NCI-H2029 treated with DMSO at 0.1 percent for 48 hours (cell line): ENCODE measurements at places on chromosomes 7 and 10.

DNA sequence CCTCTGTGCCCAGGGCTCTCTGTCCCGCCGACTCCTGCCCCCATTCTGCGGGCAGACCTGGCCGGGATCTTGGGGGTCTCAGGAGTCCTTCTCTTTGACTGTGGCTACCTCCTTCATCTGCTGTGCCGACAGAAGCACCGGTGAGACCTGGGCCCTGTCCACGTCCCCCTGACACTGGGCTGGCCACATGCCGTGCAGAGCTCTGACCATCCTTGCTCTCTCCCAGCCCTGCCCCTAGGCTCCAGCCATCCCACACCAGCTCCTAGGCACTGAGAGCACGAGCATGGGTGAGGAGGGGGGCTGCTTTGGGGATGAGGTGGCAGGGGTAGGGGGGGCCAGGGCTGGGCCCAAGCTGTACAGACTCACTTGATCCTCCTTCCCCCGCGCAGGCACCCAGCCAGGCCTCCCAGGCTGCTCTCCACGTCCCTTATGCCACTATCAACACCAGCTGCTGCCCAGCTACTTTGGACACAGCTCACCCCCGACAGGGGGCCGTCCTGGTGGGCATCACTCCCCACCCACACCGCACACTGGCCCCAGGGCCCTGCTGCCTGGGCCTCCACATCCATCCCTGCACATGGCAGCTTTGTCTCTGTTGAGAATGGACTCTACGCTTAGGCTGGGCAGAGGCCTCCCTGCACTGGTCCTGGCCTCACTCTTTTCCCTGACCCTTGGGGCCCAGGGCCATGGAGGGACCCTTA lies 4.8 kb upstream of the PILRB start:
- DNase-seq: no peak

DNA sequence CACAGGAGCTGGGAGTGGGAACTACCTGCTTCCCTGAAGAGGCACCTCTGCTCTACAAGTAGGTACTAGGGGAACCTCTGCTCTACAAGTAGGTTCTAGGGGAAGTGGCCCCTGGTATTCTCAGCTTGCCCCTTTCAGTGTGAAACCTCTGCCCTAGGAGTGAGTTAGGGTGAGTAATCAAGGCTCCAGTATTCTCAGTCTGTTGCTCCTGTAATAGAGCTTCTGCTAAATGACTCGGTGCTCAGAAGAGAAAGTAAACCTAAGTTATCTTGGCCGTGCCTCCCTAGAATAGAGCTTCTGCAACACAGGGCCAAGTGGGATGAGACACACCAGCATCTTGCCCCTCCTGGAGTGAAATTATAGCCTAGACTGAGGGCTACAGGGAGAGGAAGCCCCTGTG lies 13.4 kb upstream of the RASSF4 start:
- no peak for DNase-seq

DNA sequence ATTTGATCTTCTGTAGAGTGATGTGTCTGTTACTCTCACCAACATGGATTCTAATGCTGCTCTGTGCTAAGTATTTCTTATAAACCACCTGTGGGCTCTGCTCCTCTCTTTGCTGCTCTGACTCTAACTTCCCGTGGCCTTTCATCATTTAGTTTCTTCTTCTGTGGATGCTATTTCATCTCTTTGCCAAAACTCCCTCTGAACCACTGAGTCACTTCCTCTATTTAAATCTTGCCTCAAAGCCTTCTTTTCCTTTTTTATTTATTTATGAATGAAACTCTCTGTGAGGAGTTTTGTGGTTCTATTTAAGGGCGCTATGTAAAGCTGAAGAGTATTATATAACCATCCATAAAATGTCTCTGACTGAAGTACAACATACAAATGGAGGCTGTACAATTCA lies 538.5 kb downstream of the SUGCT start:
- no peak for DNase-seq

DNA sequence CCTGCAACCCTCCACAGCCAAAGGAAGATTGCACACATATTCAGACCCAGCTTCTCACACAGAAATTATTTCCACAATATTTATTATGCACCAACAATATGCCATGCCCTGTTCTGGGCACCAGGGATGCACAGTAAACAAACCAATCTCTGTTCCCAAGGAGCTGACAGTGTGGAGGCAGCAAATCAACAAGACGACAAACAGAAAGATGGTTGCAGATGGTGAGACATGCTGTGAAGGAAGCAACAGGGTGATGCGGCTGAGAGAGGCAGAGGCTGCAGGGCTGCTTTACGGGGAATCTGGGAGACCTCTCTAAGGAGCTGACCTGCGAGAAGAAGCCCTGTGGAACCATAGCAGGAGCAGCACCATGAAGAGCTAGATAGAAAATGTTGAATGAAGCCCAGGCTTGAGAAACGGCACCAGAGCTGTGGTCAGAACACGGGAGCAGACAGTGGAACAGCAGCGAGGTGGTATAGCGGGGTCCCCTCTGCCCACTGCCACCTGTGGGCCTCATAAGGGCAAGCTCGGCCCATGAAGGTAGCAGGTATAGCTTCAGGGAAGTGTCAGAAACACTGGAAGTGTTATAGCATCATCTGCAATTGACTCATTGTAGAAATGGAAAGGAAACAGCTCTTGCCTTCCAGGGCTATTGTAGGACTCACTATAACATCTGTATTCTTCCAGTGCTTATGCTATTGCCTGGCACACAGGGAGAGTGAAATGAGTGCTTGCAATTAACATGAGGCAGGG lies 17.4 kb downstream of the RBP3 start:
- no peak for DNase-seq

- DNase-seq: peak; percentile 17
Measured at GRCh38 chr10:131972474-131973071, 9.2 kb downstream of the BNIP3 start.

GRCh38 chr7:103990991-103991390 lies 1.5 kb upstream of the RELN start:
- DNase-seq: no peak

DNA sequence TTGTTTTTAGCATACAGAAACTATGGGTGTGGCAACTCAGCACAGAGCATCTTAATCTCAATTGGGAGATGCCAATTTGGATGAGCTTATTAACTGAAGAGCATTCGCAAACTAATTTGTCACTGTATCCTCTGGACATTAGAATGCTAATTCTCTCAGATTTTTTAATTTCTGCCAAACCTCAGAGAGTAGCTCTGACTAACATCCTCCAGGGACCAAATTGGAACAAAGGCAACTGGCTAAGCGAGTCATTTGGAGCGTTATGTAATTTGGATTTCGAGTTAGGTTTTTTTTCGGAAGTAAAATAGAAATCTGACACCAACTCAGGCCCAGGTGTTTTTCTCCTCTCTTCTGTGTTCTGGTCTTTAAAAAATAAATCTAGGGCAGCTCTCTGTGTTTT lies 201.9 kb downstream of the BMPER start:
- DNase-seq: no peak

DNA sequence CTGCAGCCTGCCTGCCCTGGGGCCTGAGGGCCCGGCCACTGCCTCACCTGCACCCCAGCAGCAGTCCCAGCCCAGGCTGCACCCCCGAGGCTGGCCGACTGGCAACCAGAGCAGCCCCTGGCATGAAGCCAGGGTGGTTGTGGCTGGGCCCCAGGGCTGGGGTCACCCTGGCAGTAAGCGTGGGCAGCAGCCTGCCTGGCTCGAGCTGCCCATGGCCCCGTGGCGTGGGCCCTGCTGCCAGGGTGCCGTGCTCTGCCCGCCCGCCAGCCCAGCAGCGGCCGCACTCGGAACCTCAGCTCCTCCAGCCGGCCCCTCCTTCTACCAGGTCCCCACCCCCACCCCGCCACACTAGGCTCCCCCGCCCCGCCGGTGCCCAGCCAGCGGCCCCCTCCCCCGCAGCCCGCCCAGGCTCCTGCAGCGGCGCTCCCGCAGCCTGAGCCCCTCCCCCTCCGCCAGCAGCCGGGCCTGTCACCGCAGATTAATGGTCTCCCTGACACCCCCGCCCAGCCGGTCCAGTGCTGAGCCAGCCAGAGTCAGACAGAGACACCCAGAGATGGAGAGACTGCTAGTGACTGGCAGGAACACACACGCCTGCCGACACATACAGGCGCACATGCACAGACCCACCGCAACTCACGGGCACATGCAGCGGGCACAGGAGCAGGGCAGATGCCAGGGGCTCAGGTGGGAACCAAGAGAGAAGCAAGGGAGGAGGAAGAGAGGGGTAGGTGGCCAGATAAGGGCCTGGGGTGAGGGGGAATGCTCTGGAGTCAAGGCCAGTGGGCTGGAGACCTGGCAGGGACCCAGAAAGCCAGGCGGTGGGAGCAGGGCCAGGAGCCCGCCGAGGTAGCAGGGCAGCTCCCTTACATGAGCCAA lies 22.4 kb downstream of the KCNH2 start:
- DNase-seq: no peak

GRCh38 chr7:121941830-121942229 lies 68.9 kb downstream of the PTPRZ1 start:
- DNase-seq: no peak

GRCh38 chr7:159016591-159016990 lies 128.1 kb downstream of the VIPR2 start:
- no peak for DNase-seq

GRCh38 chr10:71213127-71213621 lies 804 bp downstream of the UNC5B start:
- DNase-seq: peak; percentile 18
